ENCODE measurements at places on chromosomes 2 and 18.

- DNase-seq: no peak
These were observed 25.9 kb downstream of the DPP10 start for GRCh38 chr2:114468343-114468742.

GRCh38 chr2:220246386-220246785, 619.0 kb downstream of the SLC4A3 start:
- no peak for DNase-seq

DNA sequence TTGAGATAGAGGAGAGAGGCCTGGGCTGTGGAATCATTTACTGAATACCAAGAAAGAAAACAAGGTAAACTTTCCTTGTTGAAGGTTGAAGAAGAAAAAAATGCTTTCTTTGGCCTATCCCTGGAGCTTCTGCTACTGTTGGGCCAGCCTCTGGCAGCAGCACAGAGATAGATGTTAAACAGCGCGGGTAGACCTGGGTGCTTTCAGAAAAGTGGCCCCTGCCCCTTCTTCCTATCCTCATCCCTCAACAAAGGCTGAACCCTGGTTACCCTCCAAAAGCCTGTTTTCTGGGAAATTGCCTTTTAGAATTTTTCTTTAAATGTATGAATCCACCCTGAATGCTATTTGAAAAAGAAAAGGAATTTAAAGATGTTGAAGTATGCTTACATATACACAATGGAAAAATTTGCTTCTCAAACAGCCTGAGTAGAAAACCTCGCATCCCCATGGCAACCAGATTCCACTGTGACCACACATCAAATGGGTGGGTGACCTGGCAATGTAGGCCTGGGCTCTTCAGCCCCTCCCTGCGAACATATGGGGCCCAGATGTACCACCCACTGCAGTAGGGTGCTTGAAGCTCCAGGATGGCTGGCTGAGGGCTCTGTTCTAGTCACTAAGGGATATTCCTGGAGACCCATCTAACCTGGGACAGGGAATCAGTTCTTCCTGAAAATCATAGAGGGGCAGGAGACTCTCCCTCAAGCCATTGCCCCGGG, 23.4 kb upstream of the CHRNA1 start:
- DNase-seq: no peak

- DNase-seq: no peak
These were observed 612.4 kb downstream of the FBXO15 start for GRCh38 chr18:73535189-73535588.

GRCh38 chr2:201807452-201807999, 1.2 kb downstream of the CDK15 start:
- DNase-seq: no peak

DNA sequence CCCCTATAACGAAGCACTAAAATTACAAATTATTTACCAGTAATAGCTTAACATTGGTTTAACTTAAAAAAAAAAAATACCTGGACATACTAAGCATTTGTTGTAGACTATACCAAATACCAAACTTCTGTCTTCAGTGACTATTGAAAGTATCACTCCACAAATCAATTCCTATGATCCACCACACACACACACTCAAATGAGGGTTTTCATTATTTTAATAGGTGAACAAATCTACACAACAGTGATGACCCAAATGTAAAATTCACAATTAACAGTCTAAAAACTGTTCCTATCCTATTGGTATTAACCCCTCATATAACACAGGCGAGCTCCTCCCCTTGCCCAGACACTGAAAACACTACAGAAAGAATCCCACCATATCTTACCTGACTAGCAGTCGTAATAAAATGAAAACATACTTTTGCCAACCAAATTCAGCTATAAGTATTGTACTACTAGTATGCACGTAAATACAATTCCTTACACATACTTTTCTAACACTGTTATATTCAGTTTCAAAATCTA, 2.5 kb downstream of the SP3 start:
- DNase-seq: no peak

GRCh38 chr18:74540652-74541421, 6.5 kb downstream of the CNDP1 start:
- no peak for DNase-seq

GRCh38 chr2:55869637-55870325, 53.8 kb downstream of the EFEMP1 start:
- no peak for DNase-seq

DNA sequence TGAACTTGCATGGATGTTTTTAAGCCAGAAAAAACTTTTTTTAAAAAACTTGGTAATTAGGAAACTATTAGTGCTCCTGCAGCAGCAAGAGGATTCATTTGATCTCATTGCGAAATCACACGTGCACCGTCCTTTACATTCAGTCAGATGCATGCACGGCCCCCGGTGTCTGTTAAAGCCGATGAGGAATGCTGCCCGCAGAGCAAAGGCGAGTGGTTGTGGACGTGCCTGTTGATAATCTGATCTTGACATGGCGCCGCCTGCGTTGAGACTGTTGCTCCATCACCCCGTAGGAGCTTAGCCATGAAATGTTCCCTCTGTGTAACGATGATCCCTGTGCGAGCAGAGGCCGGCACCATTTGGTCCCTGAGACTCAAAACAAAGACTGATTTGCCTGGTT, 300.0 kb downstream of the GBX2 start:
- no peak for DNase-seq

DNA sequence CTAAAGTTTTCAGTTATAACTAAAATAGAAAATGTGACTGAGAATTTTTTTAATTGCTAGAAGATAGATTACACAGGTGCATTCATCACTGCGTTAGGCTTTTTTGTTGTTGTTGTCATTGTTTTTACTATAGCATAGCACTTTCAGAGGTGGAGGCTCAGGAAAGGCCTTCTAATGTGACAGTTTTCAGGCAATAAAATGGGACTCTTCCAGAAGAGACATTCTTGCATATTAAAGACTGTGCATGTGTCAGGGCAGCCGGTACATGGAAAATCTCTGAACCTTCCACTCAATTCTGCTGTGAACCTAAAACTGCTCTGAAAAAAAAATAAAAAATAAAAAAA, 175.2 kb downstream of the METTL4 start:
- no peak for DNase-seq
